Foreskin melanocyte (primary cell): ENCODE measurements at places on chromosomes 7 and 10.
A peak's percentile ranks its signal among the peaks of the same experiment; 100 is the strongest.

DNA sequence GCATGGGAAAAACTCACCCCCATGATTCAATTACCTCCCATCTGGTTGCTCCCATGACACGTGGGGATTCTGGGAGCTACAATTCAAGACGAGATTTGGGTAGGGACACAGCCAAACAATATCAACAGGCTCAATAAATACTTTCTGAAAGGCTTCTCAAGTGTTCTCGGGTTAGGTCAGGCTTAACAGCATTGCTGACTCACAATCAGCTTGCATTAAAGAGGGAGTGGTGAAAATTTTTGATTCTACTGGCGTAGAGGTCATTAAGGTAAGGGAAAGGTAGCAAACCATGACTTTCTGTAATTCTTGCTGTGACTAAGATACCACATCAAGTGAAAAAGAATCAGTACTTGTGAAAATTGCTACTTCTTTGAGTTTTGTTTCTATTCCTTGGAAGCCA lies 126.4 kb downstream of the JCAD start:
- DNase-seq = no peak

DNA sequence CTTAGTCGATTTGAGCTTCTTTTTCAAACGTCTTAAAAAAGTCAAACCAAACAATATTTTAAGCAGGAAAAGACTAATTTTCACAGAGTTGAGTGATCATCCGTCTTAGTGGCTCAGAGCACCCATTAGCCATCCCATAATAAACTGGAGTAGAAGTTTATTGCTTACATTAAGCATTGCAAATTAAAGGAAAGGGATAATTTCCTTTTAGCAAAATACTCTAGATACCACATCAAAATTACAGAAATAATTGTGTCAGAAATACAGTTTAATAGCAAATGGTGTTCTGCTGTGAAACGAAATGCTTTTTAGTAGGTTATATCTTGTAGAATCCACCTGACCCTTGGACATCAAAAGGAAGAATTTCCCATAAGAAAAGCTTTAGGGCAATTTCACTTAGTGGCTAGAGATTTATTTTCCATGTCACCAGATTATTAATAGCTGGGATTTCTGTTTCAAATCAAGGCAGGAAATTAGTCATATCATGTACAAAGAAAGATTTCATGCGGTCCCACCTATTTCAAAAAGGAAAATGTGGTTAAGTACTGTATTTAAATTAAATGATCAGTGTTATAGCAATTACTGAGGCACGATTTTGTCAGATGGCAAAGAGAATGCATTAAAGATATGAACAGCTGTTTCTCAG lies 96.2 kb downstream of the NPTX2 start:
- DNase-seq = no peak

- DNase-seq = no peak
Observed at GRCh38 chr7:143408686-143409561, at the start of gene EPHA1. Gene EPHA1, minus strand, starts transcription at chr7:143408856. Its CDS starts 51 bp downstream, at chr7:143408805.

DNA sequence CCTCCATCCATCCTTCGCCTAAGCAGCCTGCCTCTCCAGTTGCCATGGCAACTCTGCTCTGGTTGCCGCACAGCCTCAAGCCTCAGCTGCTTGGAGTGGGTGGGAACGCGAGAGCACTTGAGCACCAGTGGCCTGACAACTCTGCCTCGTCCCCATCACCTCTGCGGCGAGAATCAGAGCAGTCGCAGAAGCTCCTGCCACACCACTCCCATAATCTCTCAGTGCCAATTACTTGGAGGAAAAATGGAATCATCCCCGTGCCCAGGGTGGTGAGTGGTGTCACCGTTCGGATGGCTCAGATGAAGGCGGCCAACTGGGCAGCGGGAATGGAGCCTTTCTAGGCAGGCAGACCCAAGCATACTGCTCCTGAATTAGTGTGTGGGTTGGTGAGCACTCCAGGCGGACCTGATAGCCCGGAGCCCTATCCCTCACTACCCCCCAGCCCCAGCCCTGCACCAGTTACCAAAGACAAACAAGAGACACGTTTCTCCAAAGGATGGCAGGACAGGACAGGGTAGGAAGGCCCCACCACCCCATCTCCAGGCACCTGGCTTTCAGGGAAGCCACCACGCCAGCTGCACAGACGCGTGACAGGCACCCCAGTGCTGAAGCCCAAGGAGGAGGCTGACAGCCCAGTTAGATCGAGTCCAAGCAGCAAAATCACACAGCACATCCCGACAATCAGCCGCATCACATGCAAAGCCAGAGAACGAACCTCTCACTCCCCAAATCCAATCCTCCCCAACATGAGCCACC lies 335.4 kb downstream of the PTPRN2 start:
- DNase-seq = no peak

GRCh38 chr7:126799541-126799940 lies 453.2 kb downstream of the GRM8 start:
- no peak for DNase-seq

- peak; percentile 35 for DNase-seq
Observed at GRCh38 chr7:108613147-108613948, 43.7 kb downstream of the DNAJB9 start.

DNA sequence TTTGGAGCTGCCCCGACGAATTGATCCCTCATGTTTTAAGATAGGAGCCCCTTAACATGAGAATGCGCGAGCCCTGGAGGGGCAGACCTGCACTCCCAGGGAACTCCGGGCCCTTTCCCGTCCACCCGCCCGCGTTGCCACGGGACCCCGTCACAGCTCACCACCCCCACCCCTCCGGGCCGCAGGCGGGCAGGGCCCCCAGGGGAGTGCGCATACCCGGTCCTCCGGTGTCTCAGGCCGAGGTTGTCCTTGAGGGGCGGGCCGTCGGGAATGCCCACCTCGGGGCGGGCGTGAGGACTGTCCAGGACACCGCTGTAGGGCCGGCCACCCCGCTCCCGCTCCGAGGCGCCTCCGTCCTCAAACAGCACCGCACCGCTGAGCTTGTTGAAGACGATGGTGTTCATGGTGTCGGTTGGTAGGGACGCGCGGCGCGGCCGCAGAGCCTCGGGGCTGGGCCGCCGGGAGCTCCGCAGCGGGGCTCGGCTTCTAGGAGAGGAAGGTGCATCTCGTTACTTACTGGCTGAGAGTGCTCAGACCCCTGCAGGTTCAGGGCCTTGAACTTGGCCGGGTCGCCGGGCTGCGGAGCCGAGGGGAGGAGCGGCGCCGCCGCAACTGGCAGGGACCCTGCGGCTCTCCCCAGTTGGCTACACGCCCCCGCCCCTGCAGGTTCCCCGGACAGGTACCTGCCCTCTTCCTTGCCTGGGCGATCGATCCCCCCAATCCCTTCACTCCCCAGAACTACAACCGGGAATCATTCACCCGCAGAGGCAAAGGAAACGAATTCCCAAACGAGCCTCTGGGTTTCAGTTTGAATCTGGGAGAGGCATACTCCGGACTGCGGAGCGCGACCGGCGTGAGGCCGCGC lies 2.4 kb downstream of the MKX start:
- DNase-seq = no peak

DNA sequence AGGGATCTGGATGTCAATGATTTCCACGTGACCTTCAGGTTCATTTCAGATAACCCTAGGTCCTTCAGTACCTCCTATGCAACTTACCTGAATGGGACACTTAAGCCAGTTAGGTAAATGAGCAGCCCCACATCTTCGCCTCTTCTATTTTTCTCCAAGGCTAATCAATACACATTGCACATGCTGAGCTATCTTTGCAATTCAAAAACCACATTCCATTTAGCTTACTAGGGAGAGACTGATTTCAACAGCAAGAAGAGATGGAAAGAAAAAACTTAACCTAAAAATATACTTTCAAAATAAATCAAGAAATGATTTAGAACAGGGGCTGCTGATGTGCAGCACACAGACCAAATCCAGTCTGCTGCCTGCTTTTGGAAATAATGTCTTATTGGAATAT lies 81.8 kb upstream of the CDCA7L start:
- no peak for DNase-seq

DNA sequence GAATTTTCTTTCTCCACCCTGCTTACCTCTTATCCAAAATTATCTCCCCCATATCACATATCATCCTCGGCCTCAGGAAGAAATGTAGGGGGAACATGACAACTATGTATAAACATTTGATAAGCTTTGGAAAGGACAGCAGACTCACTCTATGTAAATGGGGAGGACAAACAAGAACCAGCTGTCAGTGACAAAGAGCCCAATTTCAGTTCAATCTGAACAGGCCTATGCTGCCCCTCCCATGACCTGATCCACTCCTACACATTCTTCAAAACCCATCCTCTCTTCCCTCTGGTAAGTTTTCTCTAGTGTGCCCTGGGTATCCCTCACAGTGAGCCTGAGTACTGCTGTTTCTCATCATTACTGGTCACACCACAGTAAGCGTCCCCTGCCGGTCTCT lies 20.8 kb downstream of the FZD9 start:
- no peak for DNase-seq

GRCh38 chr7:2444476-2444875 lies 31.7 kb downstream of the GRIFIN start:
- DNase-seq = peak; percentile 38

- DNase-seq = no peak
Observed at GRCh38 chr10:127306479-127306878, 110.1 kb upstream of the INSYN2A start.
